Urinary bladder (tissue), 4 donors: ENCODE measurements at places on chromosomes 6 and 20. TPM values are rescaled to one million over a fixed set of nuclear protein-coding genes. Genes with fewer than 3 reads are reported as not detected.

GPR63 gene
- 9.7 TPM for total RNA-seq

C6orf58 gene
- total RNA-seq: not detected

MCM3 gene
- 45.8 TPM for total RNA-seq

ECT2L gene
- 0.21 TPM for total RNA-seq

FAM83B gene
- 15.7 TPM for total RNA-seq

GHRH gene
- total RNA-seq: not detected

PTCRA gene
- not detected for total RNA-seq

CTCFL gene
- not detected for total RNA-seq

PRDM1 gene
- total RNA-seq: 5.0 TPM

PEX3 gene
- 32.5 TPM for total RNA-seq

CALHM4 gene
- total RNA-seq: not detected

MEP1A gene
- not detected for total RNA-seq

TCP11 gene
- total RNA-seq: 0.37 TPM

PDE7B gene
- total RNA-seq: 34.2 TPM

RGS17 gene
- 6.6 TPM for total RNA-seq

SYNGAP1 gene
- 9.8 TPM for total RNA-seq

IL20RA gene
- total RNA-seq: 4.4 TPM

RNF114 gene
- 48.2 TPM for total RNA-seq

TRIM15 gene
- not detected for total RNA-seq

FNDC11 gene
- 0.63 TPM for total RNA-seq

RAET1G gene
- 1.2 TPM for total RNA-seq

- no peak for DNase-seq
Observed at GRCh38 chr20:41697861-41698559, 79.8 kb upstream of the CHD6 start.

- DNase-seq: no peak
Observed at GRCh38 chr6:7446619-7447325, 57.2 kb downstream of the RIOK1 start.

- no peak for DNase-seq
Observed at GRCh38 chr6:5905431-5906339, 101.0 kb downstream of the NRN1 start.

GRCh38 chr6:31710523-31711219, 4.0 kb downstream of the LY6G6F start:
- DNase-seq: no peak

DNA sequence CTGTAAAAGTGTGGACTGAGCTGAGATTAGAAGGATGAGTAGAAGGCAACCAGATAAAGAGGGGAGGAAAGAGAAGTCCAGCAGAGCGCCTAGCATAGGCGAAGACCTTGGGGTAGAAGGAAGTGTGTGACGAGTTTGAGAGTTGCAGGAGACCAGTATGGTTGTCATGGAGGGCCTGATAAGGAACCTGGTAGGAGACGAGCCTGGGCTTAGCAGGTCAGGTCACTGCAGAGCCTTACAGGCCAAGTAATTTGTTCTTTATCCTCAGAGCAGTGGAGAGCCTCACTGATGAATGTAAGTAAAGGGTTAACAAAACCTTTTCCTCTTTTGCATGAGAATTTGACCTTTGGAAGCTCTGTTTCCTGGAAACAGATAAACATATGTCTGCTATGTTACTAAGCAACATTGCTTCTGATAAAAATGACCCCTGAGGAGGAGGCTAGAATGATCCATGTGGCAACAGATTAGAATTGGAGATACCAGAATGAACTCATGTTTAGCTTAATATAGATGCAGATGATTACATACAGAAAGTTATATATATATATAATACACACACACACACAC, 2.9 kb upstream of the TMEM74B start:
- no peak for DNase-seq

GRCh38 chr6:67458265-67458664, 1176.8 kb upstream of the ADGRB3 start:
- no peak for DNase-seq

- DNase-seq: no peak
Observed at GRCh38 chr6:54194067-54194466, 82.8 kb downstream of the MLIP start.

DNA sequence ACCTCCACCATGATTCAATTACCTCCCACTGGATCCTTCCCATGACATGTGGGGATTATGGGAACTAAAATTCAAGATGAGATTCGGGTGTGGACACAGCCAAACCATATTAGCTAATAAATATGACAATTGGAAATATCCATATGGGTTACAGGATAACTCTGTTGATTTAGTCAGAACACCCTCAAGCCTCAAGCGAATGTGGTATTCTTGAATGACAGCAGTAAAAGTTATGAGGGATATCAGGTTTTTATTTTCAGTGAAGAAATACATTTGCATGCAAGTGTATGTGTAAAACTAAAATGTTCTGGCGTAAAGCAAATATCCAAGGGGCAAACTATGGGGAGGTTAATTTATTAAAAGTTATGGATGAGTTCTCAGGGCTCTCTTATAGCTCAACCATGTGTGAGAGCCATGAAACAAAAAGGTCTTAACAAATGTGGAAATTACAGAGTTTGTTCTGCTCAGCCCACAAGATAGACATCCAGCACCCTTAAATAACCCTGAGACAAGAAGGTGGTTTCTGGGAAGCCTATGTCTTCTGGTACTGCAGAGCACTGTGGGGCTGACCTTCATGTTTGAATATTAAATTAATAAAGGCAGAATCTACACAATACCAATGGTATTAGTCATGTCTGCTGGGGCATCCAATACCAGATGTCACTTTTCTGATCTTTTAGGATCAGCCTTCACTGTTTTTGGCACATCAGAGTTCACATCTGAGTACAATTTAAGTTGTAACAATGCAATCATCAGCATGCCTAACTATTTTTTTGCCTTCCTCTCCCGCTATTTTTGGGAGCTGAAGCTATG, 370.5 kb upstream of the RSPO3 start:
- no peak for DNase-seq

GRCh38 chr6:18154507-18155149, at the start of gene TPMT:
Gene TPMT, minus strand, starts transcription at chr6:18155077. Its CDS starts 5,950 bp downstream, at chr6:18149127.
- DNase-seq: no peak

DNA sequence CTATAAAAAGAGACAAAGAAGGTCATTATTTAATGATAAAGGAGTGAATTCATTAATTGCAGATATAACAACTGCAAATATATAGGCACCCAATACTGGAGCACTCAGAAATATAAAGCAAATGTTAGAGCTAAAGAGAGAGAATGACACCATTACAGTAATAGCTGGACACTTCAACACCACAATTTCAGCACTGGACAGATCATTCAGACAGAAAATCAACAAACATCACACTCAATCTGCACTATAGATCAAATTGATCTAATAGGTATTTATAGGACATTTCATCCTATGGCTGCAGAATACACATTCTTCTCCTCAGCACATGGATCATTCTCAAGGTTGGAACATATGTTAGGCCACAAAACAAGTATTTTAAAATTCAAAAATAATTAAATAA, 72.7 kb downstream of the MAP7 start:
- no peak for DNase-seq

- DNase-seq: no peak
Observed at GRCh38 chr20:62406635-62407176, 379 bp downstream of the CABLES2 start.

DNA sequence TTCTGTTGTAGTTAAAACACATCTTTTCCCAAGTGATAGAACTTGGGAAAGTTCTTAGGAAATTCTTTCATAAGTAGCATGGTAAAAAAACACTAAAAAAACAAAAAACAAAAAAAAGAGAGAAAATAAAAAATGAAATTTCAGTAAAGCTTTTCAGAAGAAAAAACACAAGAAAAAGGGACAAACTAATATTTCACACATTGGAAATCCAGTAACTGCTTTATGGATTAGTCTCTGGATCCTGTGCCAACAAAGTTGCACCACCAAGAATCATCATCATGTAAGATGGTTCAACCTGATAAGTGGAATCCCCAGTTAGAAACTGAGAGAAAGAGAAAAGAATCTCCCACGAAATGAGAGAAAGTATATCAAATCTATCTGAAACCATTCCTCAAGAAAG, 144.2 kb downstream of the GMDS start:
- DNase-seq: no peak

GRCh38 chr6:134021396-134022122, 30.9 kb downstream of the SLC2A12 start:
- DNase-seq: no peak

DNA sequence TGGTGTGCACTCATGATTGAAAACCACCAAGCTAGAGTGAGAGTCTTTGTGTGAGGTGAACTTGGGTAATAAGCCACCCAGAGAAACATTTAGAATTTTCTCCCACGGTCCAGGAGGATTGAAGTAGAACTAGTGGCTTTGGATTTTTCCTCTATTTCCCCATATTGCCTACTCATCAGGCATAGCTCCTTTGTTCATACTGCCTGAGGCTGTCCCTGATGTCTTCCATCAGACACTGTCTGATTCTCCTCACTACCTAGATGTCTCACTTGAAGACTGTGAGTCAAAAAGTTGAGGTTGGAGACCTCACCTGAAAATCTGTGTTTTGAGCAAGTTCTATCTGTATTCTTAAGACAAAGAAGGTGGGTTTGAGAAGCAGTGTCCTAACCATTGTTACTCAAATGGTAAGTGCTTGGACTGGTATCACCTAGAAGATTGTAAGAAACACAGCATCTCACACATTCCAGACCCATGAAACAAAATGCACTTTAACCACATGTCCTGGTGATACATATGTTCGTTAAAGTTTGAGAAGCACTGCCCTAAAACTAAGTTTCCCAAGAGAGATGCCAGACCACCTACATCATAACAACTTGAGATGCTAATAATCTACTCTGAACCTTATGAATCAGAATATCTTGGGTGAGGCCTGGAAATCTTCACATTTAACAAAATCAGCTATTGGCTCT, 523.4 kb upstream of the BTBD3 start:
- no peak for DNase-seq

GRCh38 chr6:23518294-23518693, 607.7 kb upstream of the NRSN1 start:
- no peak for DNase-seq

GRCh38 chr6:158417760-158418098, 105.5 kb downstream of the TULP4 start:
- DNase-seq: no peak

DNA sequence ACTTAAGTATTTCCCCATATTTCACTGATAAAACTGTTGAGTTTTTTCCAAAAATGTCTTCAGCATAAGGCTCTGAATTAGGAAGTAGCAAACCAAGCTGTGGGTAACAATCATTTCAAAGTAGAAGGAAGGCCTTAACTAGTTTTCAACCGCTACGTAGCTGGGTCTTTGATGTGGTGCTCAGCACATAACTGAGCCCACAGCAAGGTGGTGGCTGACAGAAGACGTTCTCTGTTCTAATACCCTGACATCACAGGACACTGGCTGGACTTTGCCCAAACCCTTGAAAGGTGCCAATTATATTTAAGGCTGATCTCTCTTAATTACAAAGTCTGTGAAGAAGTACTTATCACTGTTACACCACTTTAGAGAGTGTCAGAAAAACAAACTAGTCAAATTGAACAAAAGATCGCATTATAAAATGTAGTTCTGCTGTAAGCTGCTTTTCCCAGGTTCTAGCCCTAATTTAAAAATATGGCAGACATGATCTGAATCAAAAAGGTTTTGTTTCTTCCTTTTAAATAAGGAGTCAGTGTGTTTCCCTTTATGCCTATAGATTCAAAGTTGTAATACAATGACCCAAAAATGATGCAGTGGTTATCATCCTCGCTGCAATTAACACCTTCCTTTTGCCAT, 26.7 kb downstream of the MAN1A1 start:
- DNase-seq: no peak

- DNase-seq: peak; percentile 35
Observed at GRCh38 chr6:143286251-143286795, 164.2 kb downstream of the ADAT2 start.

- no peak for DNase-seq
Observed at GRCh38 chr6:39102821-39103136, 12.2 kb downstream of the SAYSD1 start.

DNA sequence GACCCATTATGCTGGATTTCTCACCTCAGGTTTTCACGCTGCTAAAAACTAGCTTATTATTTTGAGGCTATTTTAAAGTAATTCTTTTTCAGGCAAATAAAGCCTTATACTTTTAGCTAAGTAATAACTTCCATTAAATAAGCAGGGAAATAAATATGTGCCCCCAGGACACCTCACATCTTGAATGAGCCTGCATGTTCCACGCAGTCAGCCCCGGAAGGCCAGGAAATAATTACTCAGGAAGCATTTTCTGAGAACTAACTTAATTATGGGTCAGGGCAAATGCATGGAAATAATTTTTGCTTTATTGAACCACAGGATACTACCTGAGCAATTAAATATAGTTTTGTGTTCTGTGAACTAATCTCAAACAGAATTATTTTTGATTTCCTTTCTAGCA, 41.1 kb downstream of the STX7 start:
- no peak for DNase-seq

DNA sequence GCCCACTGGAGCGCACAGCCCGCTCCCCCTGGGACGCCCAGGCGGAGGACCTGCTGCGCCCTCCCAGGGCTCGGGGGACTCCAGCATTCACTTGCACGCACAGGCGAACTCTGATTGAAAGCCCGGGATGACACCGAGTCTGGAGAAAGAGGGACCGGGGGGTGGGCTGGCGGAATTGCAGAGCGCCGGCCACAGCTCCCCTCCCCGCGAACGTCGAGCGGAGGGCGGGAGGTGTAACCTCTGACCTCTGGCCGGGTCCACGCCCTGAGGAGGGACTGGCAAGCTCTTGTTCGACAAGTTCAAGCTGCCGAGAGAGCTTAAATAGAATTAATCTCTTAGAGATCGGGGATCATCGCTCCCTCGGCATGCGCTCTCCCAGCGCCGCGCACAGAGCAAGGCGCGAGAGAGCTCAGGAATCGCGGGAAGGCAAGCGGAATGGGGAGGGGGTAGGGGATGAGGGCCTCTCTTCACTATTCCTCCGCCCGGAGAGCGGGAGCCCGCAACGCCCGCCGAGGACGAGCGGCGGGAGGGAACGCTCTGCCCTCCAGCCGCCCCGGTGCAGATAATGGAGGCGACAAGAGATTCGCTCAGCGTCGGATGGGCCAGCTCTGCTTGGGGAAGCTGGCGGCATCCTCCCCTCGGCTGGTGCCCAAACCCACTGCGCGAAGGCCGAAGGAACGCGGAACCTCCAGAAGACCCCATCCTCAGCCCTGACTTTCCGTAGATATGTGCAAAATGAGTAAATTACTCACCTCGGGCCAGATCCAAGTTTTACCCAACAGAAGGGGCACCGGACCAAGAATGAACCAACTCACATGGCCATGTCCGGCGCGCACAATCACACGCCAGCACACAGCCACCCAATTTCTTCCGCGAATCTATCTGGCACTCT, 761 bp upstream of the NR2E1 start:
- no peak for DNase-seq

DNA sequence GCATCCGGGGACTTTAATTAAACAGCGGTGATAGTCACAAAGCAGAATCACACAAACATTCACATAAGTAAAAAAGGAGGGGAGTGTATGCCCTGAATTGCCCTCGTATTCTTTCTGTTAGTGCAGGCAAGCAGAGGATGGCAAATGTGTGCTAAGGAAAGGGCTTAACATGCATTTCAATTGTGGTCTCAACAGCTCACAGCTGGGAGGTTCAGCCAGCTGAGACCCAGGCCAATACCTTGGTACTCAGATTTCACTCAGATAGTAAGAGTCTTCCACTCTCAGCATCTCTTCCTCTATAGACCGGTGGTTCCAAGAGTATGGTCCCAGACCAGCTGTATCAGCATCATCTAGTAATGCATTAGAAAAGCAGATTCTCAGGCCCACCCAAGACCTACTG, 215.1 kb downstream of the PHACTR1 start:
- DNase-seq: no peak

- DNase-seq: no peak
Observed at GRCh38 chr6:40627316-40627715, 40.2 kb upstream of the LRFN2 start.

- no peak for DNase-seq
Observed at GRCh38 chr20:54657268-54657826, 182.0 kb downstream of the DOK5 start.

GRCh38 chr20:44803383-44803941, 6.9 kb downstream of the RIMS4 start:
- no peak for DNase-seq
